GM04504 (cell line): ENCODE measurements at places on chromosomes 2 and 18.

DNA sequence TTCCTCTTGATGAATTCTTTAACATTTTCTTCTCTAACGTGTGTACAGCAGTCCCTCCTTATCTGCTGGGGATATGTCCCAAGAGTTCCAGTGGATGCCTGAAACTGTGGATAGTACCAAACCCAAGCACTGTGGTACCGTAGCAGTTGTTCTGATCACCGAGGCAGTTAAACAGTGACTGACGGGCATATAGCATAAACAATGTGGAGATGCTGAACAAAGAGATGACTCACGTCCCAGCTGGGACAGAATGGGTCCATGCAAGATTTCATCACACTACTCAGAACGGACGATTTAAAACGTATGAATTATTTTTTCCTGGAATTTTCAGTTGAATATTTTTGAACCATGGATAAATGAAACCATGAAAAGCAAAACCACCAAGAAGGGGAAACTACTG, 54.5 kb upstream of the SPAG16 start:
- peak; percentile 33 for DNase-seq

DNA sequence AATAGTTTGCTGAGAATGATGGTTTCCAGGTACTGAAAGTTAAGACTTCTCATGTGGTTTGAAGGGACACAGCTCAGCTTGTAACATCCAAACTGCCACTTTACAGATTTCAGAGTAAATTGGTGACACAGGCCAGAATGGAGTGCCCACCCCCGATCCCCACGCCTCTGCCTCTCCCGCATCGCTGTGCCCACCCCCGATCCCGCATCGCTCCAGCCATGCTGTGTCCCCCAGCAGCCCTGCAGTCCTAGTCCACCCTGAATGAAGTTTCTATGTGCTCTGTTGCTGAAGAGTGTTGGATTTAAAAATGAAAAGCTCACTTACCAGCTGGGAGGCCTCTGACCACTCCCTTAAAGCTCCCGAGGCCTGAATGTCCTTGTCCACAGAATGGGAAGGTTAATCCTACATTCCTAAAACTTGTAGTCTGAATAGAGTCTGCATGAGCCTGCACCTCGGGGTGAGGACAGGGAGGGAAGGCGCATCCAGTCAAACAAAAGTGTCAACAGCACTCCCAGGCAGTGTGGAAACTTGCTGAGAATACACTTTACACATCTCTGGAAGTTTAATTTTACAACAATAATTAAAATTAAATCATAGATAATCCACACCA, 176.4 kb upstream of the ID2 start:
- no peak for DNase-seq

DNA sequence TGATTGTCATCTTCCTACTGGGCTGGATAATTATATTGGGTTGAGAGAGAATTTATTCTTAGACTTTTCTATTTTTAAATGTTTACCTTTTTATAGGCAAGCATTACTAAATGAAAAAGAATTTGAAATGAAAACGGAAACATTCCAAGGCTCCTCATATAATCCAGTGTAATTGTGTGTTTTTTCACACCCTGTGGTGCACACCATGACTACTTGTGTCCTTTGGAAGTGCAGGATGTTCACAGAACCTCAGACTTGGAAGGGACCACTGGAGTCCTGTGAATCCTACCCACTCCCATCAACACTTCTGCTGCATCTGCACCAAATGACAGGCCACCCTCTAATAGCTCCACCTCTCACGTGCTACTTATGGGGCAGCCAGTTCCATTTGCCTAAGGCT, 48.0 kb downstream of the NAT8 start:
- DNase-seq: no peak

- no peak for DNase-seq
Measured at GRCh38 chr2:180962727-180963314, 17.6 kb upstream of the UBE2E3 start.

DNA sequence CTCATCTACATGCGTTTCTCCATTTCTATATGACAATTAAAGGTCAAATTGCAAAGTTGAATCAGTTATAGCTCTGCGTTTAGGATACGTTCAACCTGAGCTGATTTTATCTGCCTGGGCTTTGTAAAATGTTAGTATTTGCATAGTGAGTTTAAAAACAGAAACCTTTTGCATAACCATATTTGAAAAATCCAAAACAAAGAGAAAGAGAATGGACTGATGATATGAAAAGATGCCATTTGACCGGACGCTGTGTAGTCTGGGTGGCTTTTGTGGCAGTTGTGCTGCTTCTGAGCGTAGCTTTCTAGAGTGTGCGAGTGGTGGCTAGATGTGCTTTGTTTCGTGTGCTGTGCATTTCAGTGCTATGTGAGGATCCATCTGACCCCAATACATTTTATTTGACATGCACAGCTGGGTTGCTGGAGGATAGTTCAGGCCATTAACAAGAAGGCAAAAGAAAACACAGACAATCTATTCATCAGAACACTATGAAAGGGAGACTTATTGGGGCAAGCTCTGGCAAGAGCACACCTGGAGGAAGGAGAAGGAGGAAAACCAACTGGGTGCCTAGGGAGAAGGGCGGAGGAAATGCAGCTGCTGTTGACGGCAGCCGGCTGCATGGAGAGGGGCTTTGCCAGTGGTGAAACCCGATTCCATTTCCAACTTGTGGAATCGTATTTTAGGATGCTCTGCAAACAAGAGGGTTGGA, 126.8 kb downstream of the ACOXL start:
- no peak for DNase-seq

- no peak for DNase-seq
Measured at GRCh38 chr2:7721413-7721995, 804.3 kb downstream of the RNF144A start.

DNA sequence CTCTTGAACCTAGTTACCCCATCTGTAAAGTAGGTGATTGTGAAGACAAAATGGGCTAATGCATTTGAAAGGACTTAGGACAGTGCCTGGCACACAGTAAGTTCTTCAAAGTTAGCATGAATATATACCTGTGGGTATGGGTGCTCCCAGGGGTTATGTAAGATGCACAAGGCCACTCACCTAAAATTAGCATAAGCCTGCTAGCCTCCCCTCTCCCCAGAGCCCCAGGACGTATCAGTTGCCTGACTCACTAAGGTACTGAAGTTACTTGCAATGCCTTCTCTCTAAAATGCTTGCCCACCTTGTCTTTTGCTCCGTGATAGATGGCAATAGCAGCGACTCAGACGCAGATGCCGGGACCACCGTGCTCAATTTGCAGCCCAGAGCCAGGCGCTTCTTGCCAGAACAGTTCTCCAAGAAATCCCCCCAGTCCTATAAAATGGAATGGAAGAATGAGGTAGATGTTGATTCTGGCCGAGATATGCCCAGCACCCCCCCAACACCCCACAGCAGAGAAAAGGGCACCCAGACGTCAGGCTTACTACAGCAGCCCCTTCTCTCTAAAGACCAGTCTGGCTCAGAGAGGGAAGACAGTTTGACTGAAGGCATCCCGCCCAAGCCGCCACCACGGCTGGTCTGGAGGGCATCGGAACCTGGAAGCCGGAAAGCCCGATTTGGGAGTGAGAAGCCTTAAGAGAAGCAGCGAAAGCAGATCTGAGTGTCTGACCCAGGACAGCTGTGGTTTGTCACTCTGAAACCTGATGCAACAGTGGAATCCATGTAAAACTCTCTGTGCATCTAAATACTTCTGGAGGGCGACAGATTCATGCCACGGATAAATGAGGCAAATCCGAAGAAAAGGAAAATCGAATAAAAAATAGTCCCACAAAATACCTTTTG, 53.8 kb upstream of the TMEM182 start:
- DNase-seq: no peak

DNA sequence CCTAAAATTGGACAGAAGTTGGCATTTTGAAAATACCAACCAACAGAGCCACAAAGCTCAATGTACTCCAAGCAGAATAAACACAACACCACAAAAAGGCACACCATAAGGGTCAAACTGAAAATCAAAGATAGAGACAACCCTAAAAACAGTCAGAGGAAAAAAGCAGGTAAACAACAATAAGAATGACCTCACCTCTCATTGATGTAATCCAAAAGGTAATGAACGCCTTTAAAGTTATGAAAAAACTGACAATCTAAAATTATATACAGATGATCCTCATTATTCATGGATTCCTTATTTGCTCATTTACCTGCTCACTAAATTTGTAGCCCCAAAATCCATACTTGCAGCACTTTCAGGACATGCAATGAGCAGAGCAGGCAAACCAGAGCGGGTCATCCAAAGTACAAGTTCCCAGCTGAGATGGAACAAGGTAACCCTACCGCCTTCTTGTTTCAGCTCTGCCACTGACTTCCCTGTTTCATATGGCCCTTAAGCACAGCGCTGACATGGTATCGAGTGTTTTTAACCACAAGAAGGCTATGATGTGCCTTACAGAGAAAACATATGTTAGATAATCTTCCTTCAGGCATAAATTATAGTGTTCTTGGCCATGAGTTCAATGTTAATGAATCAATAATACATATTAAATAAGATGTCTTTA, 17.0 kb downstream of the RTN4 start:
- no peak for DNase-seq

GRCh38 chr2:39306626-39307025, 62.9 kb upstream of the CDKL4 start:
- DNase-seq: no peak

GRCh38 chr18:74841248-74841647, 243.6 kb downstream of the ZNF407 start:
- DNase-seq: no peak

- no peak for DNase-seq
Measured at GRCh38 chr2:158599609-158600008, 142.9 kb downstream of the PKP4 start.

- no peak for DNase-seq
Measured at GRCh38 chr2:63700271-63700670, 111.5 kb downstream of the MDH1 start.
